ENCODE measurements at places on chromosomes 2 and 18.

- DNase-seq: no peak
Measured at GRCh38 chr2:86398500-86399474, 42.4 kb upstream of the KDM3A start.

DNA sequence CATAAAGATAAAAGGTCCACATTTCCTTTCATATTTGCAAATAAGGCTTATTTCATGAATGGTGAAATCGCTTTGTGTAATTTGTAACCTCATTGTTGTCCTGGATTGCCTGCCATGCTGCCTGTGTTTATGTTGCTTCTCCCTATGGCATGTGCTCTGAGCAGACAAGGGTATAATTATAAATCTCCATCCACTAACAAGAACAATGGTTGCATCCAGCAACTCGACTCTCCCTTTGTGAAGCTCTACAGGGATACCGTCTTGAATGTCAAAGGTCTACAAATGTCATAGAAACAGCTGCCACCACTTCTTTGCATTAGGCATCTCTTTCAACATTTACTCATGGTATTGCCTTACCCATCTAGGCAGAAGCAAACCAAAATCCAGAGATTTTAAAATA is 209.6 kb downstream of the SLC8A1 start:
- no peak for DNase-seq

DNA sequence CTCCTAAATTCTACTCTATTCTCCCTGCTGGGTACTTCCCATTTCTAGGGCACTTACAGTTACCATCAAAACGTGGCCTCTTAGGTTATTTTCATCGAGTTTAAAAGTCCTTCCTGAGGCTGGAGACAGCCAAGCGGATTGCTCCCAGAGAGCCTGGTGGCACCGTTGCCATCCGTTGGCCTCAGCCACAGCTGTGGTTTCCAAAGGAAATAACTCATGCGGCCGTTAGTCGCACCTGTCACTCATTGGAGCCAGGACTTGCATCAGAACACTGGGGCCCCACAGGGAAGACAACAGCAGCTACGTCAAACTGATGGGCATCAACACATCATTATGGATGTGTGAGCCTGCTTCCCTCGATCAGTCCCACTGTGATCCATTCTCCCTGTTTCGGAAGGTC is 453.4 kb downstream of the BCL11A start:
- DNase-seq: no peak

- no peak for DNase-seq
Measured at GRCh38 chr2:54704688-54705605, 18.5 kb upstream of the EML6 start.

DNA sequence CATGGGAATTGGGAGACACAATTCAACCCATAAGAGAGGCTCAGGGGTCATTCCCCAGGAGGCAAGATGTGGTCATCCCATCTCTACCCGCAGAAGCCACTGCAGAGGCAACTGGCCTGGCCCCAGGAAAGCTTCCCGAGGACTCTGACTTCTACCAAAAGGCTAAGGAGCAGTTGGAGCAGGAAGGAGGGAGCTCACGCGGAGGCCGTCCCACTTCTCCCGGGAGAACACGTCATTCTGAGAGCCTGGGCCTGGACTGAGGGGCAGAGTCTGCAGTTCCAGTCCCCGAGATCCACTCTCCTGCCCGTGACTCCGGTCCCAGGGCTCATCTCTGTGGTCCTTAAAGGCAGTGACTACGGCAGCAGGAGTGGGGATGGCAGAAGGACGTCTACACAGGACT is 69.0 kb upstream of the TAF1B start:
- DNase-seq: no peak

- no peak for DNase-seq
Measured at GRCh38 chr2:109560265-109560664, 53.5 kb downstream of the SEPTIN10 start.

DNA sequence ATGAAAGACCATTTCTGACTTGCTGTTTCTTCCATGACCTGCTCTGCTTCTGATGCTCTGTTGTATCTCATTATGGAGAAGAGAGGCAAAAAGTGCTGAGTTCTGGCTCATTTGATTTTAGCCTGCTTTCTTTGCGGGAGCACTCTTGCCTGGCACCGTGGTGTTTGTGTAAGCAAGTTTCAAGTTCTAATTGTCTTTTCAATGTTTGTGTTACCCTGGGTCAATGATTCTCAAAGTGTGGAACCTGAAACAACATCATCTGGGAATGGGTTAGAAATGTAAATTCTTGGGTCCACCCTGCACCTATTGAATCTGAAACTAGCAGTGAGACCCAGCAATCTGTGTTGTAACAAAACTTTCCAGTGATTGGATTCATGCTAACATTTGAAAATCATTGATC is 85.5 kb upstream of the STON1 start:
- DNase-seq: no peak

- DNase-seq: no peak
Measured at GRCh38 chr2:187924293-187924692, 367.4 kb upstream of the GULP1 start.

GRCh38 chr18:61921621-61922235 is 28.9 kb upstream of the RNF152 start:
- DNase-seq: no peak

- no peak for DNase-seq
Measured at GRCh38 chr2:67502346-67503065, 105.4 kb downstream of the ETAA1 start.

- no peak for DNase-seq
Measured at GRCh38 chr2:180699657-180700361, 280.6 kb upstream of the UBE2E3 start.

DNA sequence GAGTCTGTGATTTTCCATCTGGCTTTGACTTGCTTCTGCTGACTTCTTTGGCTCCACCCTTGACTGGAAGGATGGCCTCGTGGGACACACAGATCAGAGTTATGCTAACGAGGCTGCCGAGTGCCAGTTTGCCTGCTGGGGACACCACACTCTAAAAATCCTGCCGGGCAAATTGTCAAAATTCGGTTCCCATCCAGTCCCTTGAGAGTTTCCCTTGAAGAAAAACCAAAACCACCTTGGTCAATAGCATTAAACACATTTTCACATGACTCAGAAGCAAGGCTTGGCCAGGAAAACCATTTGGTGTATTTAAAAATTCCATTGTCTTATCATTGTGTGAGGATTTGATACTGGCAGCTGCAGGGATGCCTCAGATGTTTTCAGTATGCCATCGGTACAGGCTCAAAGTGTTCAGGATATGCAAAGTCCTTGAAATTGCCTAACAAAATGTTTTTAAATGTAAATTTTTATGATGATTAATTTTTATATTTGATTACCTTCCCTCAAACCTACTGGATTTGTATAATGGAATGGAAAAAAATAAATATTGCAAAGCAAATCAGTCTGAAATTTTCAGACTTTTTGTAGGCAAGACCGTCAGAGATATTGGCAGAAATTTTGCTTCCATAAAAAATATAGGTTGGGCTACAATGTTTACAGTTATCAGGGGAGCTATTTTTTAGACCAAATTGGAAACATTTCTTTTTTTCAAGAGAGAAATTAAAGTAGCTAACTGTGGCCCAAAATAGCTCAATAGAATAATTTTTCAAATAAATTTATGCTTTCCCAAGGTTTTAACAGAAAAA is 41.6 kb downstream of the KCNE4 start:
- no peak for DNase-seq

DNA sequence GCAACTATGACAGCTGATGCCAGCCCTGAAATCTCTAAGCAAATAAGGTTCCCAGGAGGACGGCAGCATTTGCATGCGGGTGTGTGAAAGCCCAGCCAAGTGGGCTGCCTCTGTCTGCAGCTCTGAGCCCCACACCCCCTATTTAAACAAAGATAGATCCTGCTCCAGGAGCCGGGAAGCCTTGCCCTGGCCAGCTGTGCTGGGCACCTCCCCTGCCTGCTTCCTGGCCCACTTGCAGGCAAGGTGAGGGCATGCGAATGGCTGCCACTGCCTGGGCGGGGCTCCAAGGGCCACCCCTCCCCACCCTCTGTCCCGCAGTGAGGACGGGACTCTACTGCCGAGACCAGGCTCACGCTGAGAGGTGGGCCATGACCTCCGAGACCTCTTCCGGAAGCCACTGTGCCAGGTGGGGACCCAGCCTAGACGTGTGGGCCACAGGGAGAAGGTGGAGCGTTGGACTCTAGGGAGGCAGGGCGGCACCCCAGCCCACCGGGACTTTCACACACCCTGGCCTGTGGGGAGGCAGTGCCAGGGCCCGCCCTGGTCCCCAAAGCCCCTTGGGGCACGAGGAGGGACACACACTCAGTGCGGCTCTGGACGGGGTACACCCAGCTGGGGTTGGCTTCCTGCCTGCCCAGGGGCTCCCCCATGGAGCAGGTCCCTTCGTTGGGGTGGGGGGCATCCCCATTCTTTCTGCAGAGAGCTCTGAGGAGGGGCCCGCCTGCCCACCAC is at the start of gene ANO7:
Gene ANO7, plus strand, starts transcription at position 317 of the 732 bp plus-strand sequence. CDS start 1,387 bp downstream, outside the sequence.
- DNase-seq: no peak

- DNase-seq: peak; percentile 84
Measured at GRCh38 chr2:190881598-190882410, 1.2 kb downstream of the GLS start.

DNA sequence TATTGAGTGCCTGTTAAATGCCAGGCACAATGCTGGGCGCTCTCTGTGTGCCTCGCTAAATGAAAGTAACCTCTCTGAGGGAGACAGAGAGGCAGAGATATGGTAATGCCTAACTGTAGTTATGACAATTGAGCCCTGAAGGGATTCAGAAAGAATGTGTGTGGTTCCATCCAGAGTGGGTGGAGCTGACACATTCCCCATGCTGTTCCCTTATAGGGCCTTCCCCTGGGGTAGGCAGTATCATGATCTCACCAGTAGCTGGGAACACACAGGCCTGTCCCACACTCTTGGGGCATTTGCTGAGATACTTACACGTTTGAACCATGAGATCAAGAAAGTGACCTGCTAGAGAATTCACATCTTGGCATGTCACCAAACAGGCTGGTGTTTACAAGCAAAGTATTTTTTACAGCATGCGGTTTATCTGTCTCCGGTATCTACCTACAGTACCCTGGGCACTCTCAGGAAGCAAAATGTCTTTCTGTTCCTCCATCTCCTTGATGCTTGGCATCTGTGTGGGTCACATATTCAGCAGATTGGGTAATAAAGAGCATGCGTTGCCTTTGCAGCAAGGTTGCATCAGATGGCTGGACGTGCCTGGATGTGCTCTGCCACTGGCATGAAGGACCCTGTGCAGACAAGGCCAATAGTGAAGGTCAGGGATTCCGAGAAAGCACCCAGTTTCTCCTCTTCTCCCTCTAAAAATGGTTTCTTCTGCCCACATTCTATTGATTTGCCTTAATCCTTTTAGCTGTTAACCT is 9.4 kb downstream of the CTIF start:
- DNase-seq: no peak

DNA sequence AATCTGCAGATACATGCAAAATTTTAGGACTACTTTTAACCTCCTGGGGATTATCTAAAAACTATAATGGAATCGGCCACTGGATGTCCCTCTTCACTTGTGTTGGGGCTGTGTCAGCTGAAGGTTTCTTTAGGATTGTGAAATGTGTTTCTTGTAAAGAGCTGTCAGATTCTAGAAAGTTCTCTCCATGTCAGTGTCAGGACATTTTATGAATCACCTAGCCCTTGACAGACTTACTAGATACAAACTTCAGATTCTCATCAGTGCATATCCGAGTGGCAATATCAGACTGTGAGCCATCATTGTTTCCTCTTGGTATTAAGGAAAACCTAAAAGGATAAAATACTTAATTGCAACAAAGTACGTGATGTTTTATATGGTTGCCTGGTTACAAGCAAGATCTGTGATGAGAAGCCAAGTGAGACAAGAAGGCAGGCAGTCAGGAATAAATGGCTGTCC is 107.3 kb downstream of the CPS1 start:
- peak; percentile 2 for DNase-seq

DNA sequence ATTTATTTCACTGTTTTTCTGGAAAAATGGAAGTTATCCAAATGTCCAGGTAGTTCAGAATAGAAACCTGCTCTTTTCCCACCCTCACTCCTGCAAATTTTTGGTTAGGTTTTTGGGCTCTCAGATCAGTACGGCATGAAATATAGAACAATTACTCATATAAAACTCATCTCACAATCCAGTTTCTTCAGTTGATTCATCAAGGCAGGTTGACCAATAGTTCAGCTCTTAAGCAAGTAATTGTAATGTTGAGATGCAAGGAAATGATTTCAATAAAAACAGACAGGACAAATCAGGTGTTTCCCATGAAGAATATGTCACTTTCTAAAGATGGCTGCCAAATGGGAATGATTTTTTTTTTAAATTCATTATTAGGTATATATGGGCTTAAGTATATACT is 2.0 kb downstream of the RAB27B start:
- no peak for DNase-seq

DNA sequence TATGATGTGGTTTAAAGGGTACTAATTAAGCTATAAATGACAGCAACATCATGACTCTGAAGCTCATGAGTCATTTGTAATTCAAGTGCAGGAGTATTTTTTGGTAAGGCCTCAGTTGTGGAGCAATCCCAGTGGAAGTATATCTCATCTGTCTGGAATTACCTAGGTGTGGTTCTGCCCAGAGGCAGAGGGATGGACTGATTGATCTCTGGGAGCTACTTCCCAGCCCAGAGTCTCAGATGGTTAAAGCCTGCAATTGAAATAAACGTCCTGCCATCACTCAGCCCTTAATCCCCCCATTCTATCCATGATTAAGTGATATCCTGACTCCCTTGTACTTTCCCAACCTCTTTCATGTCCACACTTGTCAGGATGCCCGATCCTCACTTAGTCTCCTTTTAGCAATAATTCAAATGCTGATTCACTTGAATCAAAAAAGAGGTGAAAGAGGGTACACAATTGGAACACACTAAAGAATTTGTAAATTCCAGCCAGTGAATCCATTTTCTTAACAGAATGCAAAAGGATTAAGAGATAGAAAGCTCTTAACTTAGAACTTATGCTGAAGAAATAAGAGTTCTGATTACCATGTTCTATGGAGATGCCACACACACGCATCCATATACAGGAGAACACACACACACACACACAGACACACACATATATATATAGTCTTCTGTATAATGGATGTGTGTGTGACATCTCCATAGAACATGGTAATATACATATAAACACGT is 664.4 kb downstream of the NYAP2 start:
- DNase-seq: no peak

Measured in C1 segment of cervical spinal cord (tissue), 14 donors.